ENCODE measurements at places on chromosomes 3 and 15. TPM values are rescaled to one million over a fixed set of nuclear protein-coding genes. Genes with fewer than 3 reads are reported as not detected.

LDHAL6B gene
- total RNA-seq: not detected

PTH1R gene
- 0.28 TPM for total RNA-seq

KNG1 gene
- total RNA-seq: not detected

PEX5L gene
- 0.28 TPM for total RNA-seq
